GM12865 (cell line): ENCODE measurements at places on chromosomes 12 and 14.
A peak's percentile ranks its signal among the peaks of the same experiment; 100 is the strongest.

DNA sequence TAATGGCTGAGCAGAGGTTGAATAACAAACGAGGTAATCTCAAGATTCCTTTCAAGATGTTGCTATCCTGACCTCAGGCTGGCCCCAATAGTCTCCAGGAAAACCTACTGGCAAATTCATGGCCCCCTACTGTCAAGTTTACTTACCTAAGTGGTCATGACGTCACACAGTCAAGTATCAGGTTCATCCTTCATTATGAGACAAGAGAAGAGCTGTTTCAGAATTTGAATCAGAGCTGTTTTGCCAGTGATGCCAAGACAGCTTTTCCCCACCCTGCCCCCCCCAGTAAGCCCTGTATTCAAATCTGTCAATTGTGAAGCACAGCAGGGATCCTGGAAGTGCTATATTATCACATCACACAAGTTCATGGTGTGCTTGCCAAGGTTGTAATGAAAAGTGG, 509.6 kb downstream of the NOVA1 start:
- DNase-seq = no peak

DNA sequence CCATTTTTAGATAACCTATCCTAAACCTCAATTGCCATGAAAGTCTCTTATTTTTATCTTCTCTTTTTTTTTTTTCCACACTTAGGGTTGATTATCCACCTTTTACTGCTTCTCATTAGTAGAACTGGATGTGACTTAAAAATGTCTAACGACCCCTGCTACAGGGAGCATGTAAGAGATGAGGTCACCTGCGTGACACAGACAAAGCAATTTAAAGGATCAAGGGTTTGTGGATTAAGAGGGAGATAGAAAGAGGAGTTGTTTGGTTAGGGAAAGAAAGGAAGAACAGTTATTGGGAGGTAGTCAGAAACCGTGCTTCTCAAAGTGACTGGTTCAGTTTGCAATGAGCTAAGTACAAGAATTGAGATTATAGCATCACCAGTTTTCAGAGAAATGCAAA, 239.1 kb downstream of the ALX1 start:
- no peak for DNase-seq

DNA sequence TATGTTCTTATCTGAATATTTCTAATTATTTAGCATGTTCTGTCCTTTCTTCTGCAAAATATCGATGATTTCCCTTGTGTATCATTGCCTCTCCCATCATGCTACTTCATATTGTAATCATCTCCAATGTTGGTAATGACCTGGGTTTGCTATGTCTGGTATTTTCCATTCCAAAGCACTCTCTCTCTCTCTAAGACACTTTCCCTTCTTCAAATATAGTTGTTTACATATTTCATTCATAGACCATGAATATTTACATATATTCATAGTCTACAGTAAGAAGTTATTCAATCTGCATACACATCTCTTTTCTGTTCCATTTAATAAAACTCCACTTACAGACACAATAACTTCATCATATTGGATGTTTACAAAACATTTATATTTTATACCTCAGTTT, 1516.5 kb upstream of the FLRT2 start:
- no peak for DNase-seq

DNA sequence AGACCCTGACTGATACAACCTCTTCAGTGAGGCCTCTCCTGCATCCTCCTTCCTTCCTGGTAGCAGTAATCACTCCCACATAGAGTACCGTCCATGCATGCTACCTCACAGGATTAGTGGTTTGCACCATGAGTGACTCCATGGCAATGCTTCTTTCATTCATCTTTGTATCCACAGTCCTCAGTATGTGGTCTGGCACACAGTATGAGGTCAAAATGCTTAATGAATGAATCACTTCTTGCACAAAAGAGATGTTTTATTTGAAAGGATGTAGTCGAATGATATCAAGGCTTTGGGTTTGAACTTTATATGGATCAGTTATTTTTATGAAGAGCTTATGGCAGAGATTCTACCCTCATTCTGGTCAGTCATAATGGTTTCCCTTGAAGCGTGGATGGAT, 42.2 kb downstream of the KCNA5 start:
- DNase-seq = no peak

GRCh38 chr14:34931206-34931605, 51.6 kb upstream of the SRP54 start:
- peak; percentile 44 for DNase-seq

- DNase-seq = no peak
Measured at GRCh38 chr12:53601296-53601847, 24.8 kb downstream of the ATF7 start.

DNA sequence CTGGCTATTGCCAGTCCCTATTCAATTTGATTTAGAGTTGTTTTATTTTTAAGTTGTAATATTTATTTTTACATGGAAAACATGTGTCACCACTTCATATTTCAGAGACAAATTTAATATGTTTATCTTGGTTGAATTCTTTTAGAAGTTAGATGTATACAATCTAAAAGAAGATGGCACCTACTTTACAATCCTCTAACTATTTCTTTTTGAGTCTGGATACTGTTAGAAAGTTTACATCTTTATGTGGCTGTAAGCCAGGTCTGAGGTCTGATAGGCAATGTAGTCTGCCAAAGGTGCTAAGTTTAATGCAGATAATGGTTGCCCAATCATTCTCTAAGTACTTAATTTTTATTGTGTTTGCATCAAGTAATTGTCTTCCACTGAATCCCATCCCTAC, 7.2 kb upstream of the LMO3 start:
- DNase-seq = no peak

DNA sequence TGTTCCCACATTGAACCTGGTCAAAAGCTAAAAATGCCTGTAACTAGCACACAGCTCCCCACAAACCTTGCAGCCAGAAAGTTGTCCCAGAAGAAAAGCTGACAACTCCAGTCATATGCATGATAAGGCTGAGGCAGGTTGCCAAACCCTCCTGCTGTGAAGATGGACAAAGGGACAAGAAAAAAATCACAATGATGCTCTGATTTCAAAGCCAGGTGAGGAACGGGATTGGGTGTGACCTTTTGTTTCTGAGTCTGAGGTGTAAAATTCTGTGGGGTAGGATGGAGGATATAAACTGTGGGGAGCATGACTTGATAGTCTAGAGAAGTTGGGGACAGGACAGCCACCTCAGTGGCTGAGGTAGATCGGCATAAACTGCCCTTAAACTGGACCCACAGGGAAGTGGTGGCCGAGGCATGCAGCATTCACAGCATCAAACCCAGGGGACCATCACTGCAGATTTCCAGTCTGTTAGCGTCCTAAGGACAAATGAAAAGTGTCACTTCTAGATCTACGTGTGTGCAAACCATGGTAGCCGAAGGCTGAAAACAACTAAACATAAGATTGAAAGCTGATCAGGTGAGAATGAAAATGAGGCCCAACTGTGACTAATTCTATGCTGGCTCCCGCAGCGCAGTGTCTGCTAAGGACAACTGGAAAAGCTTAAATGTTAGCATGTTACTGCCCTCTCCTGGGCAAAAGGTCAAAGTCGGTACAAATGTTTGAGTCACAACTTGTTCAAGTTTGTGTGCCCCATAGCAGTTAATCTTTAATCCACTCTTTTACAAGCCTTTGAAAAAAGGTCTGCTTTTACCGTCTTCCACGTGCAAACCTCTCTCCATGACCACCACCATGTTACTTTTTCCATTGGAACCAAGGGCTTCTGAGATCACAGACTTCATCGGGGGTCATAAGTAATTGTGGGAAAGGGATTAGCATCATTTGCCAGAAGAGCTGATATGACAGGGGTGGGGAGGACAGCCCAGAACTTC, 39.8 kb downstream of the GRIN2B start:
- peak; percentile 71 for DNase-seq

- peak; percentile 30 for DNase-seq
Measured at GRCh38 chr12:31325524-31325875, 450 bp downstream of the SINHCAF start.

- DNase-seq = no peak
Measured at GRCh38 chr12:122978507-122978955, 1.9 kb upstream of the ARL6IP4 start.
